ENCODE measurements at places on chromosomes 2 and 18. TPM values are rescaled to one million over a fixed set of nuclear protein-coding genes. Genes with fewer than 3 reads are reported as not detected.

DNA sequence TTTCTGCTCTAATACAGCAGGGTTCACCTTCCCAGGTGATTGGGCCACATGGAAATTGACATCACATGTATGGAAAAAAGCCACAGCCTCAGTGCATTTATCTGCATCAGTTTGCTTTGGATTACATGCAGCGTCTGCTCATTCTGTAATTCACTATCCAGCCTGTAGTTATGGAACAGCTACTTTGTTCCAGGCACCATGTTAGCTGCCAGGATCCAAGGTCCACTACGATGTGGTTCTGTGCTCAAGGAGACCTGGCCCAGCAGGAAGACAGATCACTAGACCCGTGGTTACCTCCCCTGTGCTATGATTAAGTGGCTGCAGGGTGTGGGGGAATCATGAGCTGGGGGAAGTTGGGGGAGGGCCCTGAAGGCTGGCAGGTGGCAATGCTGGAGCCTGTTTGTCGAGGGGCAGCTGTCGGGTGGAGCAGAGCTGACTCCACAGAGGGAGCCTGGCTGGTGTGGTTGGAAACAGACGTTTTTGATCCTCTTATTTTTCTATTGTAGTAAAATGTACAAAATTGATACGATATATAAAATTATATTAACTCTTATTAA lies 58.6 kb downstream of the TSHZ1 start:
- H3K36me3 ChIP-seq, result no peaks in the 10 kb centered on the region
- no peak overlapping the region for H3K27ac ChIP-seq
- no peak for DNase-seq
- H3K4me1 ChIP-seq, result peaks cover 40% of the 10 kb centered on the region

DNA sequence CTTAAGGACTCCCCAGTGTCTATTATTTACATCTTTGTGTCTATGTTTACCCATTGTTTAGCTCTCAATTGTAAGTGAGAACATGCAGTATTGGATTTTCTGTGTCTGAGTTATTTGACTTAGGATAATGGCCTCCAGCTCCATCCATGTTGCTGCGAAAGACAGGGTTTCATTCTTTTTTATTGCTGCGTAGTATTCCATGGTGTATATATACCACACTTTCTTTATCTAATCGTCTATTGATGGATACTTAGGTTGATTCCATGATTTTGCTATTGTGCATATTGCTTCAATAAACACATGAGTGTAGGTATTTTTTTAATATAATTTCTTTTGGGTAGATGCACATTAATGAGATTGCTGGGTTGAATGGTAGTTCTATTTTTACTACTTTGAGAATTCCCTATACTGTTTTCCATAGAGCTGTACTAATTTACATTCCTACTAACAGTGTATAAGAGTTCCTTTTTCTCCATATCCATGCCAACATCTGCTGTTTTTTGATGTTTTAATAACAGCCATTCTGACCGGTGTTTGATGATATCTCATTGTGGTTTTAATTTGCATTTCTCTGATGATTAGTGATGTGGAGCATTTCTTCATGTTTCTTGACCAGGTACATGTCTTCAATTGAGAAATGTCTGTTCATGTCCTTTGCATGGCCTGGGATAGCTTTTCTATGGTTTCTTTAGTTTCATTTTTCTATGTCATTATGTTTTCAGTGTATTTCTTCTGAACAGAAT lies 21.8 kb downstream of the MTCL1 start:
- no peak overlapping the region for H3K4me3 ChIP-seq
- no peak for DNase-seq
- H3K27ac ChIP-seq, result no peak overlapping the region
- no peaks in the 10 kb centered on the region for H3K27me3 ChIP-seq

GRCh38 chr2:72414137-72414760 lies 266.6 kb upstream of the CYP26B1 start:
- no peak for DNase-seq
- no peaks in the 10 kb centered on the region for H3K36me3 ChIP-seq
- no peaks in the 10 kb centered on the region for H3K27me3 ChIP-seq

DNA sequence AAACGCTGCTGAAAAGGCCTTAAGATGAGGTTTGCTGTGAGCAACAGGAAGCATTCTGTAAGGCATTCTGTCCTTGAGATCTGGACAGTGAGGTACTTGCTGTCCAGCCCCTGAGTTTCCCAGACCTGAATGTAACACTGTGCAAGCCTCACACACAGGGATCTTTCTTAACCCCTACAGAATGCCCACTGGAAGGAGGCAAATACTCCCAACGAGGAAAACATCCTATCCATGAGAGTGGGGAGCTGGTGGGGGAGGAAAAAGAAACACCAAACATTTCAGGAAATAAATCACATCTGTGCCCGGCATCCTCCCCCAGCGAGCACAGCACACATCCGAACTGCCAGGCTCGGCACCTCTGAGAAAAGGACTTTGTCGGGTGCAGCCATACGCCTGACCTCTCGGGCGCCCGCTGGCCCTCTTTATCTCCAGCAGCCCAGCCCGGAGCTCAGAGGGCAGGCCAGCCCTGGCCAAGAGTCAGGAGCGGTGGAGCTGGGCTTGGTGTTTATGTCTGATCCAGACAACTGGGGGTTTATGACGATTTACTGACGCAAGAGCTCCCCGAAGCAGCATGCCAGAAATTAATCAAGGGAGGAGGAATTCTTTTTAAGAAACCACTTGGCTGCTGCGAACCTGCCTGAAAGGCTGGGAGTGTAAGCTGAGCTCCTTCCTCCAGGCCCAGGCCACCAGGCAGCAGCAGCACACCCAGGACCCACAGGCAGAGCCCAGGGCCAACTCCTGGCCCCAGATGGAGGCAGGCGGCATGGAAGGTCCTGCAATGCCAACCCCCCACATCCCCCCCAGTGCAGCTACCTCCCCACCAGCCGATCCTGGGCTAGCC lies 72.2 kb downstream of the HDAC4 start:
- peaks cover 47% of the 10 kb centered on the region for H3K4me1 ChIP-seq
- H3K27me3 ChIP-seq, result no peaks in the 10 kb centered on the region
- no peak for DNase-seq

DNA sequence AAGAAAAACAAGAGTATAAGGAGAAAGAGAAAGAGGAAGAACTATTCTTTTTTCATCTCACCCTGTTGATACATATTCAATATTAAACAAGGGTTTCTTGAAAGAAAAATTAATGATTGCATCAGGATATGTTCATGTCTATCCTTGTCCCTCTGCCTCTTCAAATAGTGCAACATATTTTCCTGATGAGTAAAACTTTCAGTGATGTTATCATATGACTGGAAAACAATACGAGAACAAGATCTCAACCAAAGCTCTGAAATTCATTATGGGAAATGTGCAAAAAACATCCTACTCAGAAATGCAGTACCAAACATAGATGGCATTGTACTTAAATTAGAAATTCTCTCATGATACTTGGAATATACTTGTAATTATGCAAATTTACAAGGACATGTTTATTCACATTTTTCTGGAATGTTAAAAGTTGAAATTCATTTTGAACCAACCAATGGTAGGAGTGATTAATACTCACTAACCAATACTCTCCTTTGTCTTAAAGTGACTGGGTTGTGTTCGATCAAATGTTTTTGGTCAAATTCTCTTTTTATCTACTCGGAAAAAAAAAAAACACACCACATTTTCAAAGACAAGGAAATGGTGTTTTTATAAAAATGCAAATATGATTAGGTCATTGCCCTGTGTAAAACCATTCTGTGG lies 148.9 kb upstream of the GULP1 start:
- H3K36me3 ChIP-seq, result no peaks in the 10 kb centered on the region
- H3K27me3 ChIP-seq, result no peaks in the 10 kb centered on the region
- DNase-seq, result no peak
- H3K4me1 ChIP-seq, result no peaks in the 10 kb centered on the region
- no peak overlapping the region for H3K4me3 ChIP-seq
- no peak overlapping the region for H3K27ac ChIP-seq

DNA sequence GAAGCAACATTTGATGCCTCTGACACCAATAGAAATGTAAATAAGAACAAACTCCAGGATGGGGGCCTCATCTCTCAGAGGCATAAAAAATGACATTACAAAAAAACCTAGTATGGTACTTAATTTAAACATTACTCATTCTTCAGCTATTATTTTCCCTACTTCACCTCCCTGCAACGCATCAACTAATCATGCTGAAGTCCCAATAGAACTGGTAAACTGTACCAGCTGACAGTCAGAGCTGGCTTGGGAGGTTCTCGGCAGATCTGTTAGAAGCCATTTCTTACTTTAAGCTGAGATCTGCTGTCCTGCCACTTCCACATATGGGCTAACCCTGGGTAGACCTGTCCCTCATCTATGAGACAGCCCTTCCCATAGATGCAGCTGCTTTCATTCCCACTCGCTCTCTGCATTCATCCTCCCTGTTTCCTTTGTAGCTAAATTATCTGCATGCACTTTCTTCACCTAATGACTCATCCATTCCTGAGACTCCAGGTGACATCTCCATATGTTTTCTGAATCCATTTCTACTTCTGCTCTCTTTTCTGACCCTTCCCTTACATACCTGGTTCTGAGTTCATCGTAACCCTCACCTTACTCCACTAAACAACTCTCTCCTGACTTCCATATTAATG lies 108.1 kb downstream of the AOX1 start:
- H3K27me3 ChIP-seq, result peaks cover under 1% of the 10 kb centered on the region
- DNase-seq, result no peak
- no peaks in the 10 kb centered on the region for H3K36me3 ChIP-seq
- H3K4me1 ChIP-seq, result peaks cover 5% of the 10 kb centered on the region

GRCh38 chr2:117820444-117820843 lies 6.0 kb downstream of the DDX18 start:
- H3K27ac ChIP-seq, result peak overlapping the region; percentile 76
- no peaks in the 10 kb centered on the region for H3K27me3 ChIP-seq
- DNase-seq, result peak; percentile 58
- H3K4me3 ChIP-seq, result no peak overlapping the region
- peaks cover 44% of the 10 kb centered on the region for H3K4me1 ChIP-seq

DNA sequence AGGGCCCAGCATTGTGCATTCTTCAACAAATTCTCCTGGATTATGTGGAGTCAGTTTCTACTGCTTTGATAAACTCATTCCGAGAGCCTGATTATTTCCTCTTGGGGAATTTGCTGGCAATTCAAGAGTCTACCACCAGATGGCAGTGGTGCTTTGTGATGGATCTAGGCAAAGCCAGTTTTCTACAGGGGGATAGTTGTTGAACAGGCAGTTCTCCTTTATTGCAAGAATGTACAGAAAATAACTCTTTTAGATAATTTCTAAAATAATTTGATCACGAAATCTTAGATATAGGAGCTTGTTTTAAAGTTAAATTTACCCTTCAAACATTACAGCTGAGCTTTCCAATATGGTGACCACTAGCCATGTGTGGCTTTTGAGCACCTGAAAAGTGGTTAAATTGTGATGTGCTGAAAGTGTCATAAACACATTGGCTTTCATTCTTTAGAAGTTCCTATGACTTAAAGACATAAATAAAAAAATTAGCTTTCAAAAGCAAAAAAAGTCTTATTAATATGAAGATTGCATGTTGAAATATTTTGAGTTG lies 66.7 kb upstream of the HAAO start:
- peak; percentile 81 for DNase-seq
- no peak overlapping the region for H3K27ac ChIP-seq
- H3K4me3 ChIP-seq, result no peak overlapping the region
- H3K27me3 ChIP-seq, result no peaks in the 10 kb centered on the region
- H3K4me1 ChIP-seq, result peaks cover 6% of the 10 kb centered on the region
- H3K36me3 ChIP-seq, result no peaks in the 10 kb centered on the region

GRCh38 chr18:63511285-63511684 lies 30.9 kb upstream of the SERPINB12 start:
- H3K27ac ChIP-seq, result no peak overlapping the region
- H3K27me3 ChIP-seq, result peaks cover 19% of the 10 kb centered on the region
- DNase-seq, result peak; percentile 11
- H3K4me3 ChIP-seq, result no peak overlapping the region

- H3K4me1 ChIP-seq, result peaks cover 7% of the 10 kb centered on the region
- peak overlapping the region; percentile 18 for H3K4me3 ChIP-seq
- H3K27me3 ChIP-seq, result peaks cover 7% of the 10 kb centered on the region
- no peaks in the 10 kb centered on the region for H3K36me3 ChIP-seq
- DNase-seq, result peak; percentile 36
These were observed 2.4 kb downstream of the CTIF start for GRCh38 chr18:48541026-48541746.

DNA sequence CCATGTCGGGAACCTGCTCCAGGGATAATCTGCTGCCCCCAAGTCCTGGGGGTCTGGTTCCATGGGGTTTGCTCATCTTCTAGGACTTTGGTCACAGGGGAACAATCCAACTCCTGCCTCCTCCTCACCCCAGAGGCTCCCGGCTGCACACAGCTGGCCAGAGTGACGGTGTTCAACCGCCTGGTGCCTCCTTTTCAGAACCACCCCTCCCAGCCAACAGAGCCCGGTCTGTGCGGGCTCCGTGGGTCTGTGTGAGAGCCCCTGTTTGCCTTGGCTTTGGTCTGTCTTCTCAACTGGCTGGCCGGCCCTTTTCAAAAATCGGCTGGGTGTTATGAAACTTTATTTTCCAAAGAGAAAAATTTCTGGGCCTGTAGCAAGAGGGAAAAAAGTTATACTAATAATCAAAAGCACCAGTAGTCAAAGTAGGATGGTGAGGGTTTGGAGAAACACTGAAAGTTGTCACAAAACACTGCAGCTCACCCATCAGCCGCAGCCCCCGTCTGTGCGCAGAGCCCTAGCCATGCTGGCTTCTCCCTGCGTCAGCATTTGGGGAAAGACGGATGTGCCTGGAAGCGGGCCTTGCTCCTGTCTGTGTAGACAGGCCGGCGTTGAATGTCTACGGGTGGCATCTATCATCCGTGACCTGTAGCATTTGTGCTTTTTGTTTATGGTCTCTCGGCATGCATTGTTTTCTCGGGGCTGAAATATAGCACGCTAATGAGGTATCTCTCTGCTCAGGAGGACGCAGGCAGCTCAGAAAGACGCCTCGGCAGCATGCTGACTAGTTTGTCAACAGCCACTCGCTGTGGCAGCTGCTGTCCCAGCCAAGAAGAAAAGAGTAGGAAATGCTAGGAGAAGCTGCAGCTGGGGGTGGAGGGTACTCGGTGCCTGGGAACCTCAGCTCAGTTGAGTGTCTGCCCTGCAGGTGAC lies 138.6 kb downstream of the GLI2 start:
- H3K27ac ChIP-seq, result no peak overlapping the region
- DNase-seq, result no peak
- peaks cover 15% of the 10 kb centered on the region for H3K27me3 ChIP-seq
- no peaks in the 10 kb centered on the region for H3K36me3 ChIP-seq

DNA sequence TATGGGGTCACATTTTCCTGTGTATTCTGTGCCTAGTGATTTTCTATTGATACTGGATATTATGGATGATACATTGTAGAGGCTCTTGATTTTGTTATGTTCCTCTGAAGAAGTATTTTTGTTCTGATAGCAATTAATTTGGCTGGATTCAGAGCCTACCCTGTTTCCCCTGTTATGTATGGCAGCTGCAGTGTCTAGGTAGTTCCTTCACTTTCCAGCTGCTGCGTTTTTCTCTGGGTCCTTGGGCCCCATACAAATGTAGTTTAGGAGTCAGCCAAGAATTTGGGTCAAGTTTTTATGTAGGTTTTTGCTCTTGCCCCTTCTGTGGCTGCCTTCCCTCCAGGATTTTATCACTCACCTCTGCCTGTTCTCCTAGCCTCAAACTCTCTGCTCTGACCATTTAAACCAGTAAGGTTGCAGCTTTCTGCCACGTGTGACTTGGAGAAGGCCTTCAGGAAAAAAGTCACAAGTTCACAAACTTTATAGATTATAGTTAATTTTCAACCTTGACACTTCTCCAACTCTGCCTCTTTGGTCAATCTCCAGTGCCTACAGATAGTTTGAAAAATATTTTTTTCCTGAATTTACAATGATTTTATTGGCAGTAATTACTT lies 47.0 kb downstream of the APLF start:
- no peaks in the 10 kb centered on the region for H3K36me3 ChIP-seq
- no peaks in the 10 kb centered on the region for H3K27me3 ChIP-seq
- no peak overlapping the region for H3K4me3 ChIP-seq
- no peak for DNase-seq

GRCh38 chr18:42752916-42753315 lies 362.6 kb downstream of the RIT2 start:
- H3K36me3 ChIP-seq, result no peaks in the 10 kb centered on the region
- no peak overlapping the region for H3K27ac ChIP-seq
- no peak overlapping the region for H3K4me3 ChIP-seq

FZD7 gene
- 0.58 TPM for total RNA-seq

All from activated CD4-positive, alpha-beta memory T cell treated with anti-CD3 and anti-CD28 coated beads for 36 hours (primary cell).